Stimulated activated CD8-positive, alpha-beta memory T cell treated with anti-CD3 and anti-CD28 coated beads, Interleukin-15, amount 100 ng/mL, for 24 hours (primary cell): ENCODE measurements at places on chromosomes 2 and 18.

GRCh38 chr2:203783496-203784203 lies 77.2 kb downstream of the CD28 start:
- DNase-seq, result no peak

DNA sequence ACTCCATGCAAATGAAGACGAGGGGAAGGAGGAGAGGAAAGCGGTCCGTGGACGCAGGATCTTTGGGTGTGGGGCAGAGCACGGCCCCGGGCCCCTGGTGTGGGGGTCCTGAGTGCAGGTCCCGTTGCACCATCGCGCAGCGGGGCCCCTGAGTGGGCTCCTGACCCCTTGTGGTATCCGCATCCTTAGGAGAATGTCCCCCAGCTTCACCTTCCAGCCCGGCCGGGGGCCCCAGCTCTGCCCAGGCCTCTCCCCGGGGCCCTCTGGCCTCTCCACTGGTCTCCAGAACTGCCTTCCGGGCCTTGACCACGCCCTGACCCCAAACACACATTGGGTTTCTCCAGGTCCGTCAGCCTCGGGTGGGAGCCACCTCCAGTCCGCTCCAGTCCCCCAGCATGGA lies 431.8 kb upstream of the SALL3 start:
- DNase-seq, result no peak

DNA sequence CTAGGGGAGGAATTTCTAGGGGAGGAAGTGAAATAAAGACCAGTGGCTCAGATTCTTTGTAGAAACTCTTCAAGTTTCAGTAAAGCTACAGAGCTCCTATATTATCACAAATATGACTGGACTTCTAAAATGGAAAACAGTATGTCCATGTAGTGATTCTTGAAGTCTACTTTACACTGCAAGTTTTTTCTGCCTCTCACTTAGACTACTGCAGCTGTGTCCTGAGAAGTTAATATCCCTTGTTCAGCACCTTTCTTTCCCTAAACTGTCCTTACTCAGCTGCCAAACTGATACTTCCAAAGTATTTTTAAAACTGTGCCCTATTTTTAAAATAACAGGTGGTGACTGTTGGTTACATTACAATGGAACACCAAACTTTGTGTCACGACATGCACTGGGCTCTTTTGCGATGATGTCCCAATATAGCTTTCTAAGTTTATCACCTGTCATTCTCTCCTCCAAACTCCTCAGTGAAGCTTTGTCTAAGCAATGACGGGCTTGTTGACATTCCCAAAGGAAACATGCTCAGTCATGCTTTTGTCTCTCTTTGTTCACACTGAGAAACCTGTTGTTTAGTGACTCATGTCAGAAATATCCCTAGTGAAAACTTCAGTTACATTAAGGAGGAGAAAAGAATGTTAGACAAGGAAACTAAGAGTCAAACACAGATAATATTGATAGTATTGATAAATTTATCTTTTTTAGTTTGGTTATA lies 341.1 kb downstream of the ARL6IP6 start:
- no peak for DNase-seq

- DNase-seq, result no peak
Observed at GRCh38 chr2:102137138-102137537, 5.4 kb upstream of the IL1R1 start.

GRCh38 chr2:168529054-168529833 lies 73.2 kb downstream of the CERS6 start:
- DNase-seq, result no peak

- no peak for DNase-seq
Observed at GRCh38 chr2:181052523-181052891, 72.1 kb downstream of the UBE2E3 start.

- no peak for DNase-seq
Observed at GRCh38 chr2:206713746-206714145, 4.5 kb downstream of the DYTN start.

GRCh38 chr2:85988914-85989270 lies 100.1 kb upstream of the ST3GAL5 start:
- DNase-seq, result no peak

- DNase-seq, result no peak
Observed at GRCh38 chr2:7646661-7647060, 729.4 kb downstream of the RNF144A start.
